Colonic mucosa (tissue), 4 donors: ENCODE measurements at places on chromosomes 3 and 15. TPM values are rescaled to one million over a fixed set of nuclear protein-coding genes. Genes with fewer than 3 reads are reported as not detected.

DNA sequence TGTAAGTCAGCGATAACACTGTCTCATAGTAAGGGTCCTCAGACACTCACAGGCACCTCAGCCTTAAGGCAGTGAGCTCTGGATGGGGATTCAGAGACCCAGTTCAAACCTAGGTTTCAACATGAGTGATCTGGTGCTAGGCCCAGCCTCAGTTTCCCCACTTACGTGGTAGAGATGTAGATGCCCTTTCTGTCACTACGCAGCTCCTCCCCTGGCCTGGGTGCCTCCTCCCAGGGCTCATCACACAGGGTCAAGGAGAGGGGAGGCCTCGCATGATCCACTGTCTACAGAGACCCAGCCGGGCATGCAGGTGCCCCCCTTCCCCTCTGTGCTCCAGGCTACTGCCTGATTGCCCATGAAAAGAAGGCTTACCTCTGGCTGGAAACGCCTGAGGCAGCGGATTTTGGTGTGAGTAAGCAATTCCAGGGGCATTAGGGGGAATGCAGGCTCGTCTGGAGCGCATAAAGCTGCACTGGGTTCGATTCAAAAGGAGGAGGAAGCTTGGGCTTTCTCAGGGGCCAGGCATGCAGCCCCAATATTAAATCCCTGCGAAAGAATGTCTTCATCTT lies 69.8 kb upstream of the ANKRD34C start:
- no peak for DNase-seq
- H3K4me3 ChIP-seq: no peak overlapping the region
- no peaks in the 10 kb centered on the region for H3K4me1 ChIP-seq
- H3K27ac ChIP-seq: no peak overlapping the region
- peaks cover 4% of the 10 kb centered on the region for H3K27me3 ChIP-seq

DNA sequence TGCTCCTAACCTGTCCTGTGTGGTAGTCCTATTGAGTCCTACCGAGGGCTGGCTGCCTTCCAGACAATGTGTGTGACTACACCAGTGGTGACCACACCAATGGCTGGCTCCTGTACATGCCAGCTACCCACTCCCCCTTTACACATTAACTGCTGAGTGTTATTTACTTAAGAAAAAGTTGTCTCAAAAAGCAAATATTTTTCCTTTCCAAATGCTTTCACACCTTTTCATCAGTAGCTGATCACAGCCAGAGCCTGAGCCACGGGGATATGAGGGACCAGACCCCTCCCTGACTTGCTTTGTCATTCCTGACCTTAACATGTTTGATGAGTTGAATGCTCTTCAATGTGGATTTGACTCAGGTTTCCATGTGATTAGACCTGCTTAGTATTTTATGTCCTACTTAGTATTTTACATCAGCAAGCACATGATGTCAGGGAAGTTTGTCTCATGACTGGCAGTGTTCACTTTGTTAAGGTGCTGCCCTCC lies 29.6 kb upstream of the GREM1 start:
- no peak overlapping the region for H3K4me3 ChIP-seq
- H3K36me3 ChIP-seq: no peaks in the 10 kb centered on the region
- H3K27ac ChIP-seq: no peak overlapping the region
- H3K4me1 ChIP-seq: no peaks in the 10 kb centered on the region

DNA sequence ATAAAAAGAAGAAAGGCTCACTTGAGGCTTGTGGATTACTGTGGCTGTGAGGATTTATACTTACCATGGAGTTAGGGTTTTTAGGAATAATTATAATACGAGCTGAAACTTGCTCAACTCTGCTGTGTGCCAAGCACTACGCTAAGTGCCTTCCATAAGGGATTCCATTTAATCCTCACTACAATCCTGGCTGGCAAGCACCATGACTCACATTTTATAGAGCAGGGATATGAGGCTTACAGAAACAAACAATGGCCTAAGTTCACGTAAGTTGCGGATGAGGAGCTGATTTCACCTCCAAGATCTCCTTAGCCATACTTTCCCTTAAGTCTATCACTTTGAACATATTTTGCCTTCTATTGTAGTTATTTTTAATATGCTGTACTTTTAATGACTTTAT lies 43.9 kb upstream of the ARL8B start:
- H3K27ac ChIP-seq: no peak overlapping the region
- no peaks in the 10 kb centered on the region for H3K27me3 ChIP-seq
- H3K4me1 ChIP-seq: no peaks in the 10 kb centered on the region

DNA sequence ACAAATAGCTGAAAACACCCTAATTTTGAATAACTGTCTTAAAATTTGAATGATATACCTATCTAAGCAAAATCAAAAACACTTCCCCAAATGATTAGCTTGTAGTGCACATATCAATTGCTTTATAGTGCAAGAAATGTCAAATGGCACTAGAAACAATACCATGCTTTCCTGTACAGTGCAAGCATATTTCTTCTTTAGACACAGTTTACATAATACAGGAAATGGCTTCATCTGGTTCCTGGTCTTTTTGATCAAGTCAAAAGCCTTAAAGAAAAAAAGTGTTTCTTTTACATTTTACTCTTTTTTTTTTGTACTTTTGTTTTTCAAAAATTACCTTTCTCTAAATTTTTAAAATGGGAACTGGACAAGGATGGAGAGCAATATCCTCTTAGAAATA lies 352.1 kb downstream of the MECOM start:
- no peak overlapping the region for H3K4me3 ChIP-seq
- H3K27me3 ChIP-seq: no peaks in the 10 kb centered on the region
- H3K36me3 ChIP-seq: no peaks in the 10 kb centered on the region
- no peak overlapping the region for H3K27ac ChIP-seq
- no peaks in the 10 kb centered on the region for H3K4me1 ChIP-seq
- no peak for DNase-seq

GRCh38 chr3:134432236-134432635 lies 53.5 kb downstream of the ANAPC13 start:
- no peaks in the 10 kb centered on the region for H3K36me3 ChIP-seq
- H3K4me1 ChIP-seq: no peaks in the 10 kb centered on the region
- DNase-seq: no peak
- no peak overlapping the region for H3K27ac ChIP-seq
- H3K4me3 ChIP-seq: no peak overlapping the region

- no peak for DNase-seq
- H3K27ac ChIP-seq: no peak overlapping the region
- H3K4me3 ChIP-seq: no peak overlapping the region
- no peaks in the 10 kb centered on the region for H3K27me3 ChIP-seq
These were observed 34.6 kb upstream of the ROPN1 start for GRCh38 chr3:124026516-124026915.

GRCh38 chr15:72838311-72838731 lies 54.8 kb upstream of the ADPGK start:
- H3K4me1 ChIP-seq: no peaks in the 10 kb centered on the region
- H3K36me3 ChIP-seq: no peaks in the 10 kb centered on the region
- no peak overlapping the region for H3K4me3 ChIP-seq
- no peak overlapping the region for H3K27ac ChIP-seq
- DNase-seq: no peak

- no peak overlapping the region for H3K27ac ChIP-seq
- no peaks in the 10 kb centered on the region for H3K27me3 ChIP-seq
- no peaks in the 10 kb centered on the region for H3K36me3 ChIP-seq
- no peak overlapping the region for H3K4me3 ChIP-seq
These were observed 66.2 kb downstream of the MAP4 start for GRCh38 chr3:47949979-47950378.

DNA sequence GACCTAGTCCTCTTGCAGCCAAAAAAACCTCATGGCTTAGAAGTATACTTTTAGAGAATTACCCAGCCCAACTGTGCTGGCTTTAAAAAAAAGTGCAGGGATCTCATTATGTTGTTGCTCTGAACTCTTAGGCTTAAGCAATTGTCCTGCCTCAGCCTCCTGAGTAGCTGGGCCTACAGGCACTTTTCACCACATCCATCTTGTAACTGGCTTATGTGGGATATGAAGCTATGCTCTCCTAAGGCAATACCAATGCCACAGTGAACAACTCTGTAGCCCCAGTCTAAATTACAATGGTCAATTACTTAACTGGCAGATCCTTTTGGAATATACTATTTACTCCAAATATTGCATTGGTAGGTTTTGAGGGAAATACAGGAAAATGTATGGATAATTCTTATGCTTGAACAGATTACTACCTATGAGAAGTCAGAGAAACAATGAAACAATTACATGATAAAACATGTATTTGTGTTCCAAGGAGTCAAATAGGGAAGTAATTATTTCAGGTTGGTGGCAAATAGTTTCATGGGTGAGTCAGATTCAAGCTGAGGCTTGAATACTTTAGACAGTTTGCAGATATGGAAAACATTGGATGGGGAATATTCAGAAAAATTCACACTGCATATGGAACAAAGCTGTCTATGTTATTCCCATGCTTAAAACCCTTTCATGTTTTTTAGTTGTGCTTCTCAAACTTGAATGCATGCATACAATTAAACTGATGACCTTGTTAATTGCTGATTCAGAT lies 34.6 kb upstream of the GPR149 start:
- no peak overlapping the region for H3K27ac ChIP-seq
- no peaks in the 10 kb centered on the region for H3K4me1 ChIP-seq
- H3K27me3 ChIP-seq: no peaks in the 10 kb centered on the region
- DNase-seq: no peak

DNA sequence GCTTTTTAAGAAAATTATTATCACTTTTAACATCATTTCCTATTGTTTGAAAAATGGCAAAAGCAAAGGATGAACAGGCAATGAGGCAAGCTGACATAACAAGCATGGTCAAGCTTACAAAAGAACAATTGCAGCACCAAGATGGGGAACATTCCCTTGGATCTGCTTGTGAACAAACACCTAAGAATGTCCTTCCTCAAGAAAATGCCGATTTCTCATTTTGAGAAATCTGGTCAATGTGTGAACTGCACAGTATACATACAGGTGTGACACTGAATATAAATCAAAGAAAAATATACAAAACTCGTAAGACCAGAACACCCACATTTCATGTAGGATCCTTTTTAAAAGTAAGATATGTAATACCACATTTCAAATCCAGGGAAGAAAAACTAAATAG lies 58.9 kb downstream of the LRRFIP2 start:
- H3K27me3 ChIP-seq: no peaks in the 10 kb centered on the region
- no peak for DNase-seq
- no peaks in the 10 kb centered on the region for H3K4me1 ChIP-seq
- no peak overlapping the region for H3K27ac ChIP-seq
- no peak overlapping the region for H3K4me3 ChIP-seq
- H3K36me3 ChIP-seq: no peaks in the 10 kb centered on the region

GRCh38 chr3:30471066-30471465 lies 135.3 kb upstream of the TGFBR2 start:
- no peak overlapping the region for H3K27ac ChIP-seq
- H3K4me3 ChIP-seq: no peak overlapping the region
- DNase-seq: no peak

DNA sequence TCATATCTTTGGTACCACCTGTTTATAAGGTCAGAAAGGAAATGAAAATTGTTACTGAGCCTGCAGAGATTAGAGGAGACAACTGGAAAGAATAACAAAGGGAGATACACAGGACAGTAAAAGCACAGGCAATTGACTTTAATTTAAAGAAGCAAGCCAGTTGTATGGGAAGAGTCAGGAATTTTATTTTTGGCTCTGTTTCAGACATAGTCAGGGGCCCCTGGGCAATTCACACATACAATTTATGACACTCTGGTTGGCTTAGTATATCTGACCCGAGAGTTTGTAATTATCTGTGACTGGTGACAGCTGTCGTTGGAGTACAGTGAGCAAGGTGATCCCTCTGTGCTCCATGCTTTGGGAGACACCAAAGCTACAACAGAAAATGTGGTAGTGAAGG lies 591.9 kb upstream of the NECTIN3 start:
- no peaks in the 10 kb centered on the region for H3K36me3 ChIP-seq
- no peak for DNase-seq
- H3K4me3 ChIP-seq: no peak overlapping the region
- no peak overlapping the region for H3K27ac ChIP-seq

DNA sequence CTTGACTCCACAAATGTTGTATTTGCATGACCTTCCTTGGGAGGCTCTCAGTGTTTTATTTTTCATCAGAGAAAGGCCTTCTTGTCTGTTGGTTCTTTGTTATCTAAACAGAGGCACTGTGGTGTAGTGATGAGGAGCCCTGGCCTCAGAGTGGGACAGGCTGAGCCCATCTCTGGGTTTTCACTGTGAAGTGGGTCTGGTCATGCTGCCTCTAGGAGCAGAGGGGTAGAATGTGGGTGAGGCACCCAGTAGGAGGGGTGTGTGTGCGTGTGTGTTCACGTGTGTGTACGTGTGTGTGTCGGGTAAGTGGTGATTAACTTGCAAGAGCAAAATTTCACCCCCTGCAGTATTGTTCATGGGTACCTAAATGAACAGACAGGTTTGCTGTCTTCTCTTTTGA lies 14.4 kb downstream of the KLF13 start:
- no peak for DNase-seq
- peaks cover 66% of the 10 kb centered on the region for H3K4me1 ChIP-seq
- no peaks in the 10 kb centered on the region for H3K27me3 ChIP-seq
- no peak overlapping the region for H3K27ac ChIP-seq
- H3K36me3 ChIP-seq: no peaks in the 10 kb centered on the region

GRCh38 chr3:101828691-101829436 lies 20.4 kb upstream of the NFKBIZ start:
- H3K27me3 ChIP-seq: no peaks in the 10 kb centered on the region
- peaks cover 15% of the 10 kb centered on the region for H3K4me1 ChIP-seq
- peak overlapping the region; percentile 89 for H3K27ac ChIP-seq
- no peak overlapping the region for H3K4me3 ChIP-seq
- DNase-seq: peak; percentile 73
- H3K36me3 ChIP-seq: no peaks in the 10 kb centered on the region

DNA sequence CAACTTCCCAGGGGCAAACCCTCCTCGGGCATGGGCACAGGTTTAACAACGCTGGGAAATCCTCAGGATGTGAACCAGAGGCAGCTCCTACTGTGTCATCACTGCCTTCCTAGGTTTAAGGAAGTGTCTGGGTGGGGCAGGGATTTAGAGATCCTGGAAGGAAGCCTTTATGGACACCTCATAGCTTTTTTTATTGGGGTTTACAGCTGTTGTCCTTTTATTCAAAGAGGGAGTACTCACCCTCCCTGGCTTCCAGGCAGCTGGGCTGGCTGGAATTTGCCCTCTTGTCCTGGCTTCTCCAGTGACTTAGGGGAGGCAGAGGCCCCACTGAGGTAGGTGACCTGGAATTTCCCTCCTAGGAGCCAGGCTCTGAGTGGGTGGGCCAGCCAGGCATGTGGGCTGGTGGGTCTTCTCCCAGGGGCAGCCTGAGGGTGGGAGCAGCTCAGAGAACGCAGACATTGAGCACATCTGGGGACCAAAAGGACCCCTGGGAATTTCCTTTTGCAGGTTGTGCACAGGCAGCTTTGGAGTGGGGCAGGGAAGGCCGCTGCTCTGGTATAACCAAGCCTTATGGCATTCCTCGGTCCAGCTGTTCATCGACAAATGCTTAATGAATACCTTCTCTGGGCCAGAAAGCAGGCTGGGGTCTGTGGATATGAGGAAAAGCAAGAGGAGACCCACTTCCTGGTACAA lies 13.5 kb upstream of the FAM3D start:
- no peaks in the 10 kb centered on the region for H3K4me1 ChIP-seq
- H3K4me3 ChIP-seq: no peak overlapping the region
- H3K27me3 ChIP-seq: no peaks in the 10 kb centered on the region
- DNase-seq: peak; percentile 75

- H3K27ac ChIP-seq: no peak overlapping the region
- no peak for DNase-seq
- H3K4me1 ChIP-seq: no peaks in the 10 kb centered on the region
- H3K36me3 ChIP-seq: no peaks in the 10 kb centered on the region
- H3K27me3 ChIP-seq: no peaks in the 10 kb centered on the region
- no peak overlapping the region for H3K4me3 ChIP-seq
These were observed 34.0 kb upstream of the ITGA11 start for GRCh38 chr15:68465861-68466560.

The FBLN2 gene
- 10.5 TPM for total RNA-seq

The OSBPL10 gene
- total RNA-seq: 34.4 TPM

The LPCAT4 gene
- total RNA-seq: 175 TPM

The LIPC gene
- total RNA-seq: 2.9 TPM

The ZMYND10 gene
- total RNA-seq: 0.37 TPM

The THRB gene
- 27.6 TPM for total RNA-seq

The CPLX3 gene
- total RNA-seq: not detected
